Suprapubic skin (tissue), 4 donors: ENCODE measurements at places on chromosomes 7 and 10.

DNA sequence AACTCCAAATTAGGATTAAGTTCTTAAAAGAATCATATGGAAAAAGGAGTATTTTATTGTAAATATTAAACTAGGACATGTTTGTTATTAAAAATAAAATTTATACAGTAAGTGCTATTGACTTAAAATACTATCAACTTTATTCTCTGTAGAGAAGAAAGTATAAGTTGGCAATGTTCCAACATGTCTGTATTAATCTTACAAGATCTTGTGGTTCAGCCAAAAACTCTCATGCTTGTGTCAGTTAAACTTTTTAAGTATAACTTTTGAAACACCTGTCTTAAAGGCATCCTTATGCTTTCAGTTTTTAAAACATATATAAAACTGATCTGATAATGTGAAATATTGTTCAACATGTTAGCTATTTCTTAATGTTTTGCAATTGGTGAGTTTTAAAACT lies 160.7 kb downstream of the ZEB1 start:
- no peak overlapping the region for H3K27ac ChIP-seq
- no peaks in the 10 kb centered on the region for H3K4me1 ChIP-seq
- H3K36me3 ChIP-seq = no peaks in the 10 kb centered on the region
- H3K27me3 ChIP-seq = no peaks in the 10 kb centered on the region
- DNase-seq = no peak

GRCh38 chr10:11986593-11987216 lies 55.9 kb downstream of the UPF2 start:
- peaks cover 2% of the 10 kb centered on the region for H3K4me1 ChIP-seq
- peaks cover 18% of the 10 kb centered on the region for H3K36me3 ChIP-seq
- peak; percentile 83 for DNase-seq
- H3K27ac ChIP-seq = no peak overlapping the region
- no peak overlapping the region for H3K4me3 ChIP-seq

DNA sequence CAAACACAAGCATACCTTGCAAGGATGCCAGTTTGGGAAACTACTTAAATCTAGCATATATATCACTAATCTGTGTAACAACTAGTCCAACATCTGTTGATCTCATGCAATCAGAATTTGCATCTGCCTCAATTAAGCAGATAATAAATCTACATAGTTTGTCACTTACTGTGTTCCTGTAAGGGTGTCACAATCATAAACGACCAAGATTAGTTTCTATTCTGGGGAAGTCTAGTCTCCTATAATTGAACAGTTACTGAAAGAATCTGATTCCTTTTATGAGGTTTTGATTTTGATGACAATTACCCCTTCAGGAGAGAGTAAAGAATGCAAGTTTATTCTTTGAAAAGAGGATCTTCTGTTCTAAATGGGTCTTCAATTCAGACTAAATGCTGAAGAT lies 85.5 kb upstream of the LRRN3 start:
- H3K4me1 ChIP-seq = peaks cover 1% of the 10 kb centered on the region
- H3K27me3 ChIP-seq = no peaks in the 10 kb centered on the region
- no peak overlapping the region for H3K27ac ChIP-seq

- H3K4me3 ChIP-seq = no peak overlapping the region
- H3K27me3 ChIP-seq = no peaks in the 10 kb centered on the region
- DNase-seq = no peak
- H3K27ac ChIP-seq = no peak overlapping the region
These were observed 49.6 kb upstream of the COBL start for GRCh38 chr7:51366172-51366728.

- H3K27me3 ChIP-seq = no peaks in the 10 kb centered on the region
- no peak overlapping the region for H3K27ac ChIP-seq
- no peak for DNase-seq
- no peaks in the 10 kb centered on the region for H3K4me1 ChIP-seq
- H3K36me3 ChIP-seq = no peaks in the 10 kb centered on the region
These were observed 6.6 kb upstream of the INSIG1 start for GRCh38 chr7:155291045-155291530.

GRCh38 chr7:30800785-30801252 lies 29.6 kb downstream of the MINDY4 start:
- peaks cover 38% of the 10 kb centered on the region for H3K4me1 ChIP-seq
- DNase-seq = no peak
- H3K27ac ChIP-seq = no peak overlapping the region
- H3K36me3 ChIP-seq = no peaks in the 10 kb centered on the region
- H3K27me3 ChIP-seq = no peaks in the 10 kb centered on the region

- no peak overlapping the region for H3K4me3 ChIP-seq
- H3K36me3 ChIP-seq = no peaks in the 10 kb centered on the region
- H3K4me1 ChIP-seq = peaks cover 40% of the 10 kb centered on the region
These were observed 154.5 kb downstream of the SGMS1 start for GRCh38 chr10:50469288-50469687.

- DNase-seq = no peak
- H3K4me3 ChIP-seq = no peak overlapping the region
- no peak overlapping the region for H3K27ac ChIP-seq
- H3K36me3 ChIP-seq = no peaks in the 10 kb centered on the region
- no peaks in the 10 kb centered on the region for H3K27me3 ChIP-seq
- no peaks in the 10 kb centered on the region for H3K4me1 ChIP-seq
These were observed 88.3 kb upstream of the KAT6B start for GRCh38 chr10:74738052-74738451.

DNA sequence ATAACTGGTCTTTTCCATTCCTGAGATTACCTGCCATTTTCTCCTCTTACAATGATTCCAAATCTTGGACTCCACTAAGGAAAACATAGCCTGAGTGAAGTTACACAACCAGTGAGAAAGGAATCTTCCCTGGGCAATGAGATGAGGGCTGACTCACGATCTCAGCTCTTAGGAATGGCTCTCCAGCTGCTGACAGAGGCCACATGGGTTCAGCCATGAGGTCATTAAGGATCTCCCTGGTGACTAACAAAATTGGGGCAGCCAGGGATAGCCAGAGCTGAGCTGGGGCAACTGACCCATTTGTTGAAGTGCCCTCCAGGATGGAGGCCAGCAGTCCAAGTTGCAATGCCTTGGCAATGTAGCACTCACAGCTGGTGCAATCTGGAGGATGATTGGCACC lies 78.7 kb upstream of the MKLN1 start:
- H3K27me3 ChIP-seq = no peaks in the 10 kb centered on the region
- no peak overlapping the region for H3K4me3 ChIP-seq
- H3K4me1 ChIP-seq = no peaks in the 10 kb centered on the region
- peak; percentile 83 for DNase-seq
- H3K27ac ChIP-seq = peak overlapping the region; percentile 59

- no peaks in the 10 kb centered on the region for H3K27me3 ChIP-seq
- no peak overlapping the region for H3K27ac ChIP-seq
- no peaks in the 10 kb centered on the region for H3K4me1 ChIP-seq
- no peak for DNase-seq
- H3K4me3 ChIP-seq = no peak overlapping the region
These were observed 187.7 kb upstream of the CNTNAP2 start for GRCh38 chr7:145928937-145929336.

- DNase-seq = no peak
- no peaks in the 10 kb centered on the region for H3K27me3 ChIP-seq
- peak overlapping the region; percentile 74 for H3K27ac ChIP-seq
- H3K4me1 ChIP-seq = peaks cover 34% of the 10 kb centered on the region
- no peak overlapping the region for H3K4me3 ChIP-seq
These were observed 23.4 kb upstream of the AKR1C3 start for GRCh38 chr10:5070648-5071410.

DNA sequence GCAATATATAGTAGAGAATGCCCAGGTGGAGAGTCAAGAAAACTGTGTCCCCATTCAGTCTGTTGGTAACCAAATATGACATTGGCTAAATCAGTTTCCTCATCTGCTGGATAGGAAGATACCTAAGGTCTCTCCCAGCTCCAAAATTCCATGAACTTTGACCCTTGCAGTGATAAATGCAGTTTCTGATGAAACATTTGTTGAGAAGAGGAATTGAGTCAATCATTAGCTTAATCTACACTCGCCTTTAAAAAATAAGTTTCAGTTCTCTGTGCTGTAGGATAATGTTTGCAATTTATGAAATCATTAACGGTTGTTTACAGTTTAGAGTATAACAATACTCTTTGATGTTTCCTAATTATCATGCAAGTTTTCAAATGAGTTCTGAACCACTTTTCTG lies 38.0 kb upstream of the SLC25A13 start:
- no peak for DNase-seq
- no peaks in the 10 kb centered on the region for H3K27me3 ChIP-seq
- no peak overlapping the region for H3K4me3 ChIP-seq
- no peaks in the 10 kb centered on the region for H3K4me1 ChIP-seq
- H3K27ac ChIP-seq = no peak overlapping the region

- H3K4me3 ChIP-seq = no peak overlapping the region
- DNase-seq = no peak
- H3K4me1 ChIP-seq = no peaks in the 10 kb centered on the region
- no peak overlapping the region for H3K27ac ChIP-seq
These were observed 45.5 kb upstream of the C10orf71 start for GRCh38 chr10:49253340-49253906.

- H3K27me3 ChIP-seq = no peaks in the 10 kb centered on the region
- no peak overlapping the region for H3K27ac ChIP-seq
- no peak for DNase-seq
- no peaks in the 10 kb centered on the region for H3K36me3 ChIP-seq
- no peaks in the 10 kb centered on the region for H3K4me1 ChIP-seq
These were observed 150.5 kb downstream of the DKK1 start for GRCh38 chr10:52464368-52465124.

- H3K27ac ChIP-seq = no peak overlapping the region
- no peaks in the 10 kb centered on the region for H3K4me1 ChIP-seq
- peaks cover 2% of the 10 kb centered on the region for H3K27me3 ChIP-seq
- no peaks in the 10 kb centered on the region for H3K36me3 ChIP-seq
- H3K4me3 ChIP-seq = no peak overlapping the region
These were observed 7.3 kb upstream of the ASB4 start for GRCh38 chr7:95478272-95479037.

DNA sequence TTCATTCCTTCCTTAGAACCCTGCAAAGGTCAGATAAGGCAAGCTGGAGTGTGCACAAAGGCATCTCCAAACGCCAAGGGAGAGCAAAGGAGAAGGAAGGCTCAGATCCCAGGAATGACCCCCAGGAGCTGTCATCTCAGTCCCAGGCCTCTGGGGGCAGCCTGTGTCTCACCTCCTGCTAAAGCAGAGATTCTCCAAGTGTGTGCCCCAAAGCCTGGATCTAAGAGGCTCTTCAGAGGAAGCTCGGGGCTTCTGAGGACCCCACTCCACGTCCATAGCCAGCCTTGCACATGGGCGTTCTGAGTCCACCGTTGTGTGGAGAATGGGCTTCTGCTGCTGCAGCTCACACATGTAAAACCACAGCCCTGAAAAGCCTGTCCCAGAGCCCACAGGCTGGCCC lies 5.1 kb upstream of the GRID1 start:
- peaks cover 11% of the 10 kb centered on the region for H3K4me1 ChIP-seq
- H3K27ac ChIP-seq = no peak overlapping the region
- no peaks in the 10 kb centered on the region for H3K36me3 ChIP-seq

- H3K27ac ChIP-seq = no peak overlapping the region
- no peaks in the 10 kb centered on the region for H3K27me3 ChIP-seq
- H3K4me1 ChIP-seq = peaks cover 19% of the 10 kb centered on the region
- no peak for DNase-seq
- peak overlapping the region; percentile 55 for H3K4me3 ChIP-seq
- peaks cover 31% of the 10 kb centered on the region for H3K36me3 ChIP-seq
These were observed 1.2 kb downstream of the ING3 start for GRCh38 chr7:120951826-120952225.

DNA sequence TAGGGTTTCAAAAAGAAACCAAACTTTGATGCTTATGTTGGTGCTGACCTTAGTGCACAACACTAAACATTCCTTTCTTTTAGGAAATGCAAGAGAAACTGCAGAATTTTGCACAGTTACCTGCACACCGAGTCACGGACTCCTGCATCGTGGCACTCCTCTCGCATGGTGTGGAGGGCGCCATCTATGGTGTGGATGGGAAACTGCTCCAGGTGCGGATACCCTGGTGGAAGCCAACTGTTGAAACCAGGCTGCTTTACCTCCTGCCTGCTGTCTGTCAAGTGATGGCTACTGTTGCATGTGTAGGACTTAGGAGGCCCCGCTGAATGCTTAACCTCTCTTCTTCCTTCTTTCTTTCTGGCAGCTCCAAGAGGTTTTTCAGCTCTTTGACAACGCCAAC lies 11.7 kb downstream of the CASP2 start:
- no peak overlapping the region for H3K4me3 ChIP-seq
- no peaks in the 10 kb centered on the region for H3K27me3 ChIP-seq
- no peak for DNase-seq
- peaks cover 91% of the 10 kb centered on the region for H3K36me3 ChIP-seq

DNA sequence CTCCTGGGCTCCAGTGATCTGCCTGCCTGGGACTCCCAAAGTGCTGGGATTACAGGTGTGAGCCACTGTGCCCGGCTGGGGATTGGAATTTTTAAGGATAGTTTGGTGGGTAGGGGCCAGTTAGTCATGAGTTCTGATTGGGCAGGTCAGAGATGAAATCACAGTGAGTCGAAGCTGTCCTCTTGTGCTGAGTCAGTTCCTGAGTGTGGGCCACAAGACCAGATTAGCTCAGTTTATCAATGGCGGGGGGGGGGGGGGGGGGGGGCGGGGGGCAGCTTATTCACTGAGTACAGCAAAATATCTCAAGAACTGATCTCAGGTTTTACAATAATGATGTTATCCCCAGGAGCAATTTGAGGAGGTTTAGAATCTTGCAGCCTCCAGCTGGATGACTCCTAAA lies 11.6 kb upstream of the ERCC6 start:
- H3K27me3 ChIP-seq = no peaks in the 10 kb centered on the region
- no peak overlapping the region for H3K27ac ChIP-seq

DNA sequence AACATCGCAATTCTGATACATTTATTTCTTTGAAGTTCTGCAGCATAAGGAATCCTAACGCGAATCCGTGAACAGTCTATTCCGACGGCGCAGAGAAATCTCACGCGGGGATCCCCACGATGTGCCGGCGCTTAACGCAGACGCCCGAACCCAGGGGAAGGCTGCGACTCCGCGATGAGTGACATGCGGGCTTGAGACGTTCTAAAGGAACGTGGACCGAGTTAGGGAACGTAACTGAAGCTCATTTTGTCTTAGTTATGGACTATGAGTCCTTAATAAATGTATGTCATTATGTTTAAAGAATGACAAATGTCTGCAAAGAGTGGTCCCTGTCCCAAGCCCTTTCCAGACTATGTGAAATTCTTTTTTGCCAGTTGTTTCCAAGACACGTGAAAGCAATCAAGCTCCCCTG lies 995 bp upstream of the PARD3 start:
- H3K36me3 ChIP-seq = no peaks in the 10 kb centered on the region
- H3K4me1 ChIP-seq = peaks cover 41% of the 10 kb centered on the region
- peak overlapping the region; percentile 93 for H3K27ac ChIP-seq
- no peak for DNase-seq

DNA sequence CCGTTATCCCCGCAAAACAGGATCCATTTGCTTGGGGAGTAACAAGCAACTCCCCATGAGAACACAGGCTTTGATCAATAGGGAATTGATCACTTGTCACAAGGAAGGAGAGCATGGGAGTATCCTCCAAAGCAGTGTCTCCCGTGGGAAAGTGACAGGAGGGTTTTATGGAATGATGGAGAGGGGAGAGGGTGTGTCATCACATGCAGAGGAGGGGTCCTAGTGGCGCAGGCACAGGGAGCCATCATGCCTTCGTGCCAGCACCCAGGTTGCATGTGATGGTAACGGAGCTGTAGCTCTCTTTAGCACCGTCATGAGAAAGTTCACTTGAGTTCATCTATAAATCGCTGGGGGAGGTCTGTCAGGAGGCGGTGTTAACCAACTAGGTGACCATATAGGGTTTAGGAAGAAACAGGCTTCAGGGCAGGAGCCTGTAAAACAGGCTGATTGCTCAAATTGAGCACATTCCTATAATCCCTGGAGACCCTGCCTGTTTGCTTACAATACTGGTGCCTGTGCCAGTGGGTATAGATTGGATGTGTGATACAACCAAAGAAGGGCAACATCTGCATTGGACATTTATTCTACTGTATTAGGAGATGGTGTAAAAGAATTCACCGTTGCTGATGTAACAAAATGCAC lies 428.5 kb downstream of the GALNT17 start:
- H3K4me1 ChIP-seq = no peaks in the 10 kb centered on the region
- H3K27ac ChIP-seq = no peak overlapping the region
- H3K4me3 ChIP-seq = no peak overlapping the region
- H3K27me3 ChIP-seq = no peaks in the 10 kb centered on the region
- DNase-seq = no peak
